ENCODE measurements at places on chromosomes 3 and 15.

- no peak for DNase-seq
Measured at GRCh38 chr15:40060236-40060961, 21.4 kb upstream of the SRP14 start.

DNA sequence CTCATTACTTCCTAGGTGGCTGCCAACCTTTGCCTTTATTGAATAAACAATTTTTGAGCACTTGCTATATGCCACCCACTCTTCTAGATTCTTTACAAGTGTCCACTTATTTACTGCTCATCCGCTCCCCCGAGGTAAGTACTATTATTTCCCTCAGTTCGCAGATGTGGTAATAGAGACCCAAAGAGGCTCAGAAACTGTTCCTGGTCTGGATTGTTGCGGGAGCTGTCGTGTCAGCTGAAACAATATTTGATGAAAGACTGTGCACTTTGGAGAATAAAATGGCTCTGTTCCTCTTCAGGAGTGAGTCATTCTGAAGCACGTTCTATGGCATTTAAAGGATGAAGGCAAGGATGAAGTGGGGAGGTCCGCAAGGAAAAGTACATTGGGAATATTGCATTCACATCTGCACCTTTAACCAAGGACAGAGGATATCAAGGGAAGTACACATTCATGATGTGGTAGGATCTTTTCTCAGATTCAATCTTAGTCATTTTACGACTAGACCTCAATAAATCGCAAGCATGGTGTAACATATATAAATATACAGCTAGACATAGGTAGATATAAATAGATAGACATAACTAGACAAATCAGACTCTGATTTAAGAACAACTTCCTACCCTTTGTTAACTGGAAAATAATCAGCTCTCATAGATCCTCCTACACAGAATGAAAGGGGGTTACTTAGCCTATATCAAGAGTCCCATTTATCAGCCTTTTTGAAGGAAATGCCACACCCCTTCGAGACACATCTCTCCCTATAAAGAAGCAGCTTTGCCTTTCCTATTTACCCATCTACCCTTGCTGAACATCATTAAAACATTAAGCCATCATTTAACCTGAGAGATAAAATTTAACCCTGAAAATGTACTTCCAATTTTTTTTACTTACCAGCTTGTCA lies 70.3 kb downstream of the RORA start:
- DNase-seq, result no peak

DNA sequence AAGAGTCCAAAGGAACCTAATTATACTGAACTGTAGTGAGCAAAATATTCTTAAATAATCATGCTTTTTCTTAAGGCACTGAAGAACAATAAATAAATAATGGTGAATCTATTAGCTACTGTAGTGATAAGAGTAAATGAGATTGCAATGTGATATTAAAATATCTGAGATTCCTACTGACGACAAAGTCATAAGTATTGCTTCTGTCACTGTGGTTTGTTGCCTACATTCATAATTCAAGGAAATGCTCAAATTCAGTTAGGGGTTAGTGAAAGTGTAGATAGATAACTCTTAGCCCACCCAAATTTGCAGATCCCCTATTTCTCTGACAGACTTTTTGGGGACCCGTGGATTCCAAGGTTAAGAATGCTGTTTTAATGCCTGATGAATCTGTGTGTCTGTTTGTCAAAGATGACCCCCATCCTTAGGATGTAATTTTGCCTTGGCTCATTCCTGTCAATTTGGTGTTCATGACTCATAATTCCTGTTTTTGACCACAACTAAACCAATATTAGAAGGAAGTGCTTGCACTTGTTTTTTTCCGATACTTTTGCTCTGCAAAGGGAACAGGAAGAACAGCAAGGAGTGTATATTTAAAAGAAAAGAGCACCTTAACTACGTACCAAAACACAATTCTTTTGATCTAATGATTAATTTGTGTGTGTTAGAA lies 86.7 kb downstream of the MAGI1 start:
- no peak for DNase-seq

GRCh38 chr15:94412979-94413746 lies 181.8 kb downstream of the MCTP2 start:
- no peak for DNase-seq

- no peak for DNase-seq
Measured at GRCh38 chr3:79490165-79491028, 277.4 kb downstream of the ROBO1 start.

DNA sequence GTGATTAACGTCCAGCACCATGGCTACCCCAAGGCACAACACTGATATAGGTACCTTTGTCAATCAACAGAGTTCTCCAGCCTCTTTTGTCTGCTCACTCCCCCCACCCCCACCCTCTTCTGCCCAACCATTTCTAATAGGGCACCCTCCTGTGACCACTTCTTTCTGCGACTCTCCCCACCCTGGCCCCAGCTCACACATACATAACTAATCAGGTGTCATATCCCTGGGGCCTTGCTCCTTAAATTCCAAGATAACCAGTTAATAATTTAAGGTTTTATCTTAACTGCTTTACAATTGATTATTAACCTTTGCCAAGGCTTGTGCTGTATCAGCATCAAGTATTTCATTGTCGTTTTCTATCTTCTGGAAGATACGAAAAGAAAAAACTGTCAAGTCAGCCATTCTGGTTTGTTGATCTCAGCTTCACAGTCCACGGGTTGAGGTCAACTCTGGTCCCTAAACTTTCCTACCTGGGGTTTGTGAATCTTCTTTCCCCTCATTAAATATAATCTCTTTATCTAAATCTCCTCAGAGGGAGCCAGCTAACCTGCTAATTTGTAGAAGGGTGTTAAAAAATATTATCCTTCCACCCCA lies 27.3 kb upstream of the SLC28A2 start:
- DNase-seq, result no peak

- no peak for DNase-seq
Measured at GRCh38 chr3:182105875-182106274, 394.1 kb downstream of the SOX2 start.

GRCh38 chr15:25733856-25734679 lies 129.1 kb downstream of the ATP10A start:
- DNase-seq, result no peak

DNA sequence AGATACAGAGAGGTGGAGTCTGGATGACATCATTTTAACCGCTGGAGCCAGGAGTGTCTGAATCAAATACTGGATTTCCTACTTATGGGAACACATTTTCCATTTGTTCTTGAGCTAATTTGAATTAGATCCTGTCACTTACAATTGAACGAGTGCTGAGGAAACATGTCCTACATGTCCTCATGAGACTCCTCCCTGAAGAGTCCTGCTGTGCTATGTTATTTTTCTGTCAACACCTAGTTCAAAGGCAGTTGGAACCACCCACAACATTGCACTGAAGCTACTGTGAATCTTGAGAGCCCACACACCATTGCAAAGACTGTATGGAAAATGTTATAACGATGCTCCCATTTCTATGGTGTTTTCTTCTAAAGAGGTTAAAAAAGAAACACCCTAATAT lies 123.5 kb upstream of the CRBN start:
- DNase-seq, result no peak

- DNase-seq, result no peak
Measured at GRCh38 chr3:180749796-180750195, 70.5 kb upstream of the CCDC39 start.

DNA sequence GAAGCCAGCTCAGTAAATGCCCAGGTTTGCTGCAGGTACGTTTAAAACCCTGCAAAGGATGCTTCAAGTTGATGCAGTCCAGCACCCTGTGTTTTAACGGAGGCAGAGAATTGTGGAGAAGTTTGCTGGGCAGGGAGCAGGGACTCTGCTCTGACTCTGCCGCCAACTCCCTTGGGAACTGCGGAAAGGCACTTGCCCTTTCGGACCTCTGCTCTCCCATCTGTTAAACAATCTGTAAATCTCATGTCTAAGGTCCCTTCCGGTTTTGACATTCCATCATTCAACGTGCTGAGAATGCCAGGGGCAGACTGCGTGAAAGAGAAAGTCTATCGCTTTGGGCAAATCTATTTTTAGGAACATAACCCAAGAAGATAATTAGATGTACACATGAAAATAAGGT lies 184.5 kb downstream of the OPA1 start:
- no peak for DNase-seq
